NCI-H774 (cell line): ENCODE measurements at places on chromosomes 16 and 17.
A peak's percentile ranks its signal among the peaks of the same experiment; 100 is the strongest.

- DNase-seq = no peak
These were observed 16.3 kb downstream of the DNAI2 start for GRCh38 chr17:74290340-74290739.

GRCh38 chr16:71369494-71369893 lies 11.0 kb downstream of the CALB2 start:
- DNase-seq = no peak

DNA sequence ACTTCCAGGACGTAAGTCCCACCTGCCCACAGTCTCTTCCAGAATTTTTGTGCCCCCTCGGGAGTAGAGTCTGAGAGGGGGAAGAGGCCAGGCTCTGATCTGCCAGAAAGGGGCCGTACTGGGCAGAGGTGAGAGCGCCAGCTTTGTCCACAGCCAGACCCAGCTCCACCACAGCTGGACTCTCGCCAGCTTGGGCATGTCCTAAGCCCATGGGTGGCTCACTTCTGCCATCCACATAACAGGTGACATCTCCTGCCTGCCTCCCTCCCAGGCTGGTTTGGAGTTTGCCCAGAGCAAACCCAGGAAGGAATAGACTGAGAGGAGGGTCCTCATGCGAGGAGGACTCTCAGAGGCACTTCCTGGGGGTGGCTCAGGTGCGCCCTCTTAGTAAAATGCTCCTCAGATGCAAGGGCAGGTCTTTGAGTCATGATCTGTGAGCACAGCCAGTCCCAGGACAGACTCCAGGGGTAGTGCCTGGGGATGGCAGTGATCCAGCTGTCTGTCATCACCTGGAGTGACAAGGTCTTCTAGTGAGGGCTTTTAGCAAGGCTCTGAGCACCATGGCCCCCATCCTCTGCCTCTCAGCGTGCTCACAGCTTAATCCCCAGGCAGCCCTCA lies 89.2 kb downstream of the AMFR start:
- no peak for DNase-seq

GRCh38 chr17:9024497-9024896 lies 3.2 kb downstream of the NTN1 start:
- no peak for DNase-seq

DNA sequence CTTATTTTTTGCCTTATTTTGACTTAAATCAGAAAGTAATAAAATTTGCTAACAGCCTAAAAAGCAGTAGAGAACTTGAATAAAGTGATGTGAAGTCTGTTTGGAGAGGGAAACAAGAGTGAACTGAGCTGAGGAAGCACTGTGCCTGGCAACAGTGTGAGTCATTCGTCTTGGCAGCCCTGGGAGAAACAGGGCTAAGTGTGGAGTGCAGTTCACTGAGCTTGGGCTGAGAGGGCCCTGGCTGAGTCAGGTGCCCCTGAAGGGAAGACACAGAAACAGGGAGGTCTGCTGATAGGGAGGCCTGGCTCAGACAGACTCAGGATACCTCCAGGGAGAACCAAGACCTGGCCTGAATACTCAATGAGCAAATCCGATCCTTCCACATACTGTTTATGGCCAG lies 132.1 kb downstream of the HS3ST4 start:
- DNase-seq = no peak

DNA sequence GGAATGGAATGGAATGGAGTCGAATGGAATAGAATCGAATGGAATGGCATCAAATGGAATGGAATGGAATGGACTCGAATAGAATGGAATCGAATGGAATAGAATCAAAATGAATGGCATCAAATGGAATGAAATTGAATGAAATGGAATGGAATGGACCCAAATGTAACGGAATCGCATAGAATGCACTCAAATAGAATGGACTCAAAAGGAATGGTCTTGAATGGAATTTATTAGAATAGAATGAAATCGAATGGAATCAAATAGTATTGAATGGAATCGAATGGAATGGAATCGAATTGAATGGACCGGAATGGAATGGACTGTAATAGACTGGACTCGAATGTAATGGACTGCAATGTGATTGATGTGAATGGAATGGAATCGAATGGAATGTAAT lies 501.4 kb upstream of the WSB1 start:
- no peak for DNase-seq

- no peak for DNase-seq
These were observed 266.0 kb downstream of the NTN1 start for GRCh38 chr17:9287306-9287705.

GRCh38 chr16:28974007-28974436 lies 556 bp upstream of the SPNS1 start:
- peak; percentile 9 for DNase-seq

GRCh38 chr16:76081967-76082366 lies 195.2 kb upstream of the CNTNAP4 start:
- DNase-seq = no peak

GRCh38 chr16:19850131-19850817 lies 34.4 kb downstream of the GPRC5B start:
- DNase-seq = peak; percentile 11

- peak; percentile 36 for DNase-seq
These were observed 206.4 kb downstream of the KIF2B start for GRCh38 chr17:54028986-54029580.

DNA sequence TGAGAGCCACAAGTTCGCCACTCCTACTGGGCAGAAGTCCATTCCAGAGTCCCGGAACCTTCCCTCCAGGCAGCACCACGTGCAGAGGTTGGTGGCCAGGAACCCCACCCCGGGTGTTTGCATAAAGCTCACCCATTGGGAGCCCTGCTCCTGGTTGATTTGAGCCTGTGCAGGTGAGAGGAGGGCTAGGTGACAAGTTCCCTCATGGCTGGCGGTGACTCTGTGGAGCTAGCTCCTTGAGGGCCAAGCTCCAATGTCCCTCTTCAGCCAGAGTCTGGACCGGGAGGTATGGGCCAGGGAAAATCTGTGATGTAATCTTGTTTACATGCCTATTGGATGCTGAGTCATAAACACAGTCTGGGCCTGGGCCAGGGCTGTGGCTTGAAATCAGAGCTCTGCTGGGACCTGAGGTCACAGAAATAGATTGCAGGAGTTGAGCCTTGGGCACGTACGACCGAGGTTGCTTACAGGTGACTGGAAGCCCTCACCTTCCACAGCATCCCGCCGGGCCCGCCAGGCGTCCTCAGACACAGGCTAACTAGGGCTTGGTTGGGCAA lies 118.9 kb downstream of the AATF start:
- peak; percentile 44 for DNase-seq

GRCh38 chr17:54324813-54325212 lies 502.1 kb downstream of the KIF2B start:
- DNase-seq = no peak

- DNase-seq = no peak
These were observed 35.3 kb downstream of the LDHD start for GRCh38 chr16:75081179-75081859.

DNA sequence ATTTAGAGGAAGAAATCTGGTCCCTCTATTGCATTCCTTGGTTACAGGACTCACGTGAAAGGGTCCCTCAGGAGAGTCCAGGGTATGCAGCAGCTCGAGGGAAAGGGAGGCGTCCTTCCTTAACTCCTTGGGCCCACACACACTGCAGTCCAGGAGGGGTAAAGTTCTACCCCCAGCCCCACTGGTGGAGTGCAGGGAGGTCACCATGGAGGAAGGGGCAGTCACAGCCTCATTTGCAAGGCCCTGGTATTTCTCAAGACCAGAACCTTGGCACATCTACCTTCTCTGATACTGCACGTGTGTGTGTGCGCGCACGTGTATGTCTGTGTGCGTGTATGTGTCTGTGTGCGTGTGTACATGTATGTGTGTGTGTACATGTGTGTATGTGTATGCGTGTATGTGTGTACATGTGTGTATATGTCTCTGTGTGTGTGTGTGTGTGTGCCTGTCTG lies 11.1 kb downstream of the HIC1 start:
- DNase-seq = no peak

DNA sequence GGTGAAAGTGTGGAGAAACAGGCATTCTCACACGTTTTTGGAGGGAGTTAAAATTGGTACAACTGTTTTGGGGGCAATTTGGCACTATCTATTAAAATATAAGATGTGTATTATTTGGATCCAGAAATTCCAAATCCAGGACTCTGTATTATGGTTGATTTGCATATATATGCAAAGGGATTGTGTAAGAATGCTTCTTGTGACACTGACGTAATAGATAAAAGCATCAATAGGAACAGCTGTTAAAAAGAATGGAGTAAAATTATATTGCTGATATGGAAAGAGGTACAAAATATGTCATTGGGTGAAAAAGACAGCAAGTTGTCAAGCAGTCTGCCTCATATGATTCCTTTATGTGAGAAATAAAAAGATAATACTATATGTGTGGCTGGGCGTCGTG lies 17.3 kb downstream of the FA2H start:
- no peak for DNase-seq

DNA sequence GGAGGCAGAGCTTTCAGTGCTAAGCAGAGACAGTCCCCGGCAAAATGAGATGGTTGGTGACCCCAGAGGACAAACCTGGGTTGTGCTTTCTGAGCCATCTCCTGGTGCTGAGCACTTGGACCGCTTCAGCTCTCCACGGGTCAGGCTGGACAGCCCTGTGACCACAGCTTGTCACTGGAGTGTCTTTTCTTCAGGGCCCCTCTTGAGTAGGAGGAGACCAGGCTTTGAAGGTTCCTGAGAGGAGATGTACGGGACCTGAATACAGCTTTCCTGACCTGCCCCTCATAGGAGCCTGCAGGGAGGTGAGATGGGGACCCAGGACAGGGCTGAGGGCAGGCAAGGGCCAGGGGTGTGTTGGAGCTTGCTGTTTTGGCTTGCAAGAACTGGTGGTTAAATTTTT lies 17.8 kb upstream of the ADGRG1 start:
- no peak for DNase-seq

DNA sequence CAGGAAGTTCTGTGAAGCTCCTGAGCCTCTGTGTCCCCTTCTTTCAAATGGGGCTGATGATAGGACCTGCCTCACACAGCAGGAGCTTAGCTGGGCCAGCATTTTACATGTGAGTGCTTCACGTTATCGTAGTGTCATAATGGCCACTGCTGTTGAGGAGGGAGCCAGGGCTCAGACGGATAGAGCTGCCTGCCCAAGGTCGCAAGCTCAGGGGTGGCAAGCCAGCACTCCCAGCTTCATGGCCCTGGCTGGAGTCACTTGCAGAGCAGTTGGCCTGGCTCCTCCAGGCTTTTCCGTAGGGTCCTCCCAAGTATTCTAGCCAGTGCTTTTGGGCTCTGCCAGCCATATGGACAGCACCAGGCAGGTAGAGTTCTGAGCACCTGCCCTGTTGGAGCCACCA lies 115.1 kb downstream of the SOCS1 start:
- no peak for DNase-seq

GRCh38 chr17:55322453-55322985 lies 57.8 kb downstream of the HLF start:
- DNase-seq = no peak

GRCh38 chr17:40090237-40091119 lies 9.9 kb downstream of the NR1D1 start:
- DNase-seq = no peak

GRCh38 chr17:47742319-47743181 lies 9.5 kb downstream of the TBX21 start:
- DNase-seq = no peak

DNA sequence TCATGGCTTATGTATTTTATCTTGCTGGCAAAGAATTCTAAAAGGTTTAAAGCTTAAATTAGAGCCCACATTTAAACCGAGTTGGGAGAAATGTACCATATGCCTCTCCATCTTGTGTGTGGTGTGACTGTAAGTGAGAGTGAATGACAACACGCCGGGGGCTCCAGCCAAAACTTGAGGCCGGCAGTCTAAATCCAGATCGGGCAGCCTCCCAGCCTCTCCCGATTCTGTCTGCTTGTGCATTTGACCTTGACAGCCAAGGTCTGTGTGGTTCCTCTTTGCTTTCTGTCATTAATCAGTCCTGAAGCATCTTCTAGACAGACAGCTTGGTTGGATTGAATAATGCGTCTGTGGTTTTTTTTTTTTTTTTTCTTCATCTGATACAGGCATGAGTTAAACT lies 1093.2 kb upstream of the EEF2KMT start:
- DNase-seq = no peak

DNA sequence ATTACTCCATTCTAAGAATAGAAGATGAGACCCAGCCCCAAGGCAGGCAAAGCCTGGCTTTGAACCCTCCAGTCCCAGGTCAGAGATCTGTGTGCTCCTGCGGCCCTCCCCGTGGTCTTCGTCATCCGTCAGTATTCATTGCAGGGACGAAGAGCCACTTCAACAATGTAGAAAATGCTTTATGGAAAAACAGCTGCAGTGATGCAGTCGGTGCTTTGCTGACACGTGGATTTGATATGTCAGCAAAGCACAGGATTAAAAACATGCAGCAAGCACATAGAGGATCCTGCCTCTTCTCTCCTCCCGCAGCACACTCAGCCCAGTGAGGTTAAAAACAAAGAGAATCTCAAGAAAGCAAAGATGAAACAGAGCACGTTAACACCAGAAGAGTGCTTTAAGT lies 117.1 kb upstream of the AXIN2 start:
- no peak for DNase-seq

DNA sequence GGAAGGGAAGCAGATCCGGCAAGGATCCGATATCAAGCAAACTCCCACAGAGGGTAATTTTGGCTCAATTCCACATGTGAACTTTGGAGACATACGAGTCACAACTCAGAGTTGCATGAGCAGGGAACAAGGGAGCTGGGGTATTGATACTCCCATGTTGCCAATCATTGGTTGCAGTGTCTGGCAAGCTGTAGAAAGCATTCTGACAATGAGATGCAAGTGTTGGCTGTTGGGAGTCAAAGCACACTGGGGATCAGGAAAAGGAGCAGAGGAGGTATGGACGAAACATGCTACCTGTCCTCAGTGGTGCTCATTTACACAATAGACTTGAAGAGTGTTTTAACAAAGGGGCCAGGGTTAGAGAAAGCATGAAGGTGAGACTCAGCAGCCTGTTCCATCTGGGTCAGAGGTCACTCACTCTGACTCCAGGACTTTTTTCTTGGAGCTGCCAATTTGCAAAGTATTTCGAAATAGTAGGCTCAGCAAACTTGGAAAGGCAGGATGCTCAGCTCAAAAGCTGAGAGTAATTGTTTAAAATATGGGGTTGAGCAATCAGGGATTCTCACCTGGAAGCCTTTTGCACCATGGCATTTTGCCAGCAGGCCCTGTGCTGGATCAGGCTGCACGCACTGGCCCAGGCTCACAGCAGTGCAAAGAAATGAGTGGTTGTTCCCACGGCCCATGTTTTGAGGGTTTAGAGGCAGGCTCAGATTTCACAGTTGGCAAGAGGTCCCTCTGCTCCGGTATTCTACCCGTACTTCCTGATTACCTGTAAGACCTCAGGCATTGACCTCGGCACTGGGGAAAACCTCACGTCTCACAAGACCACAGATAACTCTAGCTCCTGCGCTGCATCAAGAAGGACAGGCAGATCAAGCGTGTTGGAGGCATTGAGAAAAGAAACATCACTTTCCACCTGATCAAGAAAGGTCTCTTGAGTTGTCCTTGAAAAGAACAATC lies 17.6 kb upstream of the NKD1 start:
- no peak for DNase-seq

- no peak for DNase-seq
These were observed 2.1 kb downstream of the ARHGAP17 start for GRCh38 chr16:25013049-25013448.

DNA sequence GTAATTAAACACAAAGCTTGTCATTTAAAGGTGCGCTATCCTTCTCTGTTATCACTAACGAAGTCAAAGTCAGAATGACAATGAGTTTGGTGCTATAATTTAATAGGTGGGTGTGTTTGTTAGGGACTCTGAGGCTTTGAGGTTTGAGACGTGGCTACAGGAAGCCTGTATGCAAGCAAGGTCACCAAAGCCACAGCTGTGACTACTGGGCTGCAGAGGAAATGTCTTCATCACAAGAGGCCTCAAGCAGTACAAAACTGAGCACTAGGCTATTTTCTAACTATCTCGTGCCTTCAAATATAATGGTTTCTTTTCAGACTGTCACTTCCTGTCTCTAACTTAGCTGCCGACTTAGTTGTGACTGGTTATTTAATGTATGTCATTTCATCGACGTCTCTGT lies 141.2 kb downstream of the AATF start:
- DNase-seq = no peak
